ENCODE measurements at places on chromosomes 7 and 10. TPM values are rescaled to one million over a fixed set of nuclear protein-coding genes. Genes with fewer than 3 reads are reported as not detected.

GRCh38 chr10:50622706-50623662 lies 772 bp downstream of the SGMS1 start:
- DNase-seq: peak; percentile 68

- DNase-seq: peak; percentile 47
Measured at GRCh38 chr10:127715782-127716378, 21.1 kb upstream of the FOXI2 start.

GRCh38 chr7:1579481-1580421 lies 9.9 kb upstream of the PSMG3 start:
- DNase-seq: peak; percentile 69

- DNase-seq: no peak
Measured at GRCh38 chr10:35268323-35268722, 68.0 kb upstream of the CCNY start.

DNA sequence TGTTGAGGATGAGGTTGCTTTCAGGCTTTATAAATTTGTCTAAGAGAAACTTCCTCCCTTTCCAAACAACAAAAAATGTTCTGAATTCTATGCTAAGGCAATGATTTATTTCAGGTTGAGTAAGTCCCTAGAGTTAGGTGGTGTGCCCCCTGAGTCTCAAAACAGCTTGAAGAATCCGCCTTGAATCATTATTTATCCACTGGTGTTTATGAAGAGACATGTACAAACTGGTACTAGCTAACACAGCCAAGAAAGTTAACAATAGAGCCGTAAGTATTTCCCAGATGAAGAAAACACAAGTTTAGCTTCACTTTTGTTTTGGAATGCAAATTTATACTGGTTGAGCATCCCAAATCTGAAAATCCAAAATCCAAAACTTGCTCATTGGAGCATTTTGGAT lies 66.2 kb upstream of the SRPK2 start:
- no peak for DNase-seq

DNA sequence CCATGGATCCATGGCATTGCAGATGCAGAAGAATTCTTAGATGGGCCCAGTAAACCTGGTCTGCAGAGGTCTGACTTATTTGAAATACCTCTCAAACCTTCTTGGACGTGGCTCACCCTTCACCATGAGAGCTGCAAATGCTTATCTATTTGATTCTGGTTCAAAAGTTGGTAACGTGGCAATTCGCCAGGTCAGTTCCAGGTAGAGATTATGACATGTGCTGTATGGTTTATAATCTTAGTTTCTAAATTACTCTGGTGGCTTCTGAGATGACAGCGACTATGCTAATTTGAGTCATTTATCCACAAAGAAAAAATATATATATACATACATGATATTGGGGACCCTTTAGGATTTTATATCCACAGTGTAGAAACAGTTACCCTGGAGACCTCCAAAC lies 68.8 kb downstream of the NRP1 start:
- no peak for DNase-seq

- DNase-seq: no peak
Measured at GRCh38 chr7:99559175-99559915, 903 bp downstream of the ZNF655 start.

GRCh38 chr10:87598700-87599099 lies 61.0 kb upstream of the PAPSS2 start:
- no peak for DNase-seq

GRCh38 chr7:44381494-44382220 lies 56.3 kb upstream of the CAMK2B start:
- DNase-seq: no peak

DNA sequence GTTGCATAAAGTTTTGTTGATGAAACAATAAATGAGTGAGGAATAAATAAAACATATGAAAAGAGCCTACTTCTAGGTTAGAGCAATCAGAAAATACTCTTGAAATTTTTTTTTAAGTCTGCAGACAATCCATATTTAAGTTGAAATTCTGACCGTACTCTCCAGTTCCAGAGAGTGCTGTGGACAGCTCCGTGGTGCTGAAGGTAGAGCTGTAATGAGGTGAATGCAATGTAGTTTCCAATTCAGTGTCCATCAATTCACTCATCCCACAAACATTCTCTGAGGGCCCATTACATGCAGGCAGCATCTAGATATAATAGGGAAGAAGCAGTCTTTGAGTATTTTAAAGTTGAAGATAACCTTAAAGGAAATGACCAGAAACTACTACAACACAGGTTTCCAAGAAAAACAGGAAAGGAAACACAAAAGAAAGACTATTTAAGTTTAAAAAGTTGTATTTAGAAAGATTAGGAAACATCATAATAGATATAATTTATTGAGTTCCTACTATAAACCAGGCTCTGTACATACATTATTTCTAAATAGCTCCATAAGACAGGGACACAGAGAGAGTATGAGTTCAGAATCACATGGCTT lies 44.0 kb upstream of the CRTAC1 start:
- DNase-seq: peak; percentile 42

DNA sequence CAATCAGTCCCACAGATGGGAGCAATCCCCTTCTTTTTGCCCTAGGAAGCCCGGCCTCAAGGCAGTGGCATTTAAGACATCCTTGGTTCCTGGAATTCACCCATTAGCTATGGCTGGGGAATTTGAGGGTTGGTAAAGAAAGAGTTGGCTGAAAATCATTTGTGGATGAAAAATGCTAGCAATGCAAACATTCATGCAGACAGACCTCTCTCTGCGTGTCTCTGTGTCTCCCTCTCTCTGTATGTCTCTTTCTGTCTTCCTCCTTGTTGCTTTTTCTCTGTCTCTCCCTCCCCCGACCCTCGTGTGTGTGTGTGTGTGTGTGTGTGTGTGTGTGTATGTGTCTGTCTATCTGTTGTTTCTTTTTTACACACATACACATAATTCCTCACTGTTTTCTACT lies 19.4 kb downstream of the LDB3 start:
- DNase-seq: peak; percentile 45

- DNase-seq: no peak
Measured at GRCh38 chr7:150751702-150752101, 14.5 kb downstream of the GIMAP5 start.

Gene CDK13
- 43.3 TPM for total RNA-seq

Gene PDLIM1
- 61.4 TPM for total RNA-seq

Gene STAG3
- total RNA-seq: 2.0 TPM

Gene PDAP1
- total RNA-seq: 96.6 TPM

All from lung (tissue), 17 donors.